ENCODE measurements at places on chromosomes 3 and 15.

DNA sequence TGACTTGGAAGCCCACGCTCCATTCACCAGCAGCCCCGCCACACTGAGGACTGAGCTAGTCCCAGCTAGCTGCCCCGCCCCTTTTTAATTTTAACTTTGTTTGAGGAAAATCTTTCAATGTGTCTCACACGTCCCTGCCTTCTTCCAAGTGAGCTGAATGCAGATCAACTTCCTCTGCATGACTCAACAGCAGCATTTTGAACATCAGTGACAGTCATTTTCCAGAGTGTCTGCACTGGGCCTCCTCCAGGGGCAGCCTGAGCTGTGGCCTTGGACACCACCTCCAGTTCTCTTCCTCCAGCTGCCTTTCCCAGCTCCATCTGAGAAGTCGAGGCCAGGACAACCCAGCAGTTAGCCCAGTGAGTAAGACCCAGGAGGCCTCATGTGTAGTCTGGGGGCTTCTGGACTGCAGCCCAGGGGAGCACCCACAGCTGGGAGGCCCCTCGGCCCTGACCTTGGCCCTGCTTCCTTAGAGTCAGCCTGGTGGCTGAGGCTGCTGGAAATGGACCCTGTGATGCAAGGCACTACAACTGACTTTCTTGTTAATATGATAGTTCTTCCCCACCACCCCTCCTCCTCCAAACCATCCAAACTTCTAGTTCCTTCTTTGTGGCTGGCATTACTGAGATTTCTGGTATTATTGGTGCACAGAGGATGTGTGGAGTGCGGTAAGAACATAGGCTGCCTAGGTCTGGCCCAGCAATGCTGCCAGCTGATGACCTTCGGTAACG, 21.4 kb upstream of the ESYT3 start:
- no peak for DNase-seq

DNA sequence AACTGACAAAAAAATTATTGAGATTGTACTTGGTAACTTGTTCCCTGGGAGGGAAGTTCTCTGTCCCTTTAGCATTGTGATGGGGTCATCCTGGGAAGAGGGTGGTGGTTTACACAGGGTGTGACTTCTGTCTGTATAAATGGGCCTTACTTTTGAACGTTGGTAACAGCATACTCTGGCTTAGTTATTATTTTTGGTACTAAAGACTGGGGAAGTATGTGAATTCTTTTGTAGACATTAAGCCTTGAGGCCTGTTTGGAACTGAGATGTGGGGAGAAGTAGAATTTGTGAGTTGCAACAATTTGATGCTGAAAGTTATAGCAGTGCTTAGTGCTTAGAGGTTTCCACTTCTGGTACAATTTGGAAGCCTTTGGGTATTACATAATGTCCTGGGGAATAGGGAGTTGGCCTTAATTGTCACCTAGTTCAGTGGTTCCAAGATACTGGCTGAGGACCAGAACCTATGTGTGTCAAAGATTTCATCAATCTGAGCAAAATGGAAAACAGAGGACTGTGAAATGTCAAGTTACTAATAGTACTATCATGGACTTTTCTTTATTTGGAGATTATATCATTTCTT, 15.9 kb downstream of the TLNRD1 start:
- DNase-seq: no peak

- no peak for DNase-seq
Measured at GRCh38 chr3:58989163-58989562, 60.7 kb downstream of the CFAP20DC start.

DNA sequence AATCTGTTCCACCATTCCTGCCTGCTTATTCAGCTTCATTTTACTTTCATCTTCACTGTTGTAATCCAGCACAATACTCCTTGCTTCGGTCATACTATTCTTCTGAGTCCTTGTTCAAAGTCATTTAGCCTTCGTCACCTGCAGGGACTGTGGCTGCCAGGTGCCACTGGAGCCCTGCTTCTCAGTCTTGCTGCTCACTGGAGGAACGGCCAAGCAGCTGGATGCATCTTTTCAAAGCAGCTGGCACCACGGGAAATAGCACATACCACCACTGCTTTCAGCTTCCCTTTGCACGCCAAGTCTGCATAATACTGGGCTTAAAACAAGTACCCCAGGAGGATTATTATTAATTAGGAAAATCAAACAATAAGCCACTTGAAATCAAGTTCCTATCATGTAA, 287.6 kb downstream of the BCHE start:
- no peak for DNase-seq

GRCh38 chr3:45593708-45594601, 596 bp upstream of the LIMD1 start:
- peak; percentile 53 for DNase-seq

GRCh38 chr15:91853948-91854638, 585 bp downstream of the SLCO3A1 start:
- DNase-seq: no peak

DNA sequence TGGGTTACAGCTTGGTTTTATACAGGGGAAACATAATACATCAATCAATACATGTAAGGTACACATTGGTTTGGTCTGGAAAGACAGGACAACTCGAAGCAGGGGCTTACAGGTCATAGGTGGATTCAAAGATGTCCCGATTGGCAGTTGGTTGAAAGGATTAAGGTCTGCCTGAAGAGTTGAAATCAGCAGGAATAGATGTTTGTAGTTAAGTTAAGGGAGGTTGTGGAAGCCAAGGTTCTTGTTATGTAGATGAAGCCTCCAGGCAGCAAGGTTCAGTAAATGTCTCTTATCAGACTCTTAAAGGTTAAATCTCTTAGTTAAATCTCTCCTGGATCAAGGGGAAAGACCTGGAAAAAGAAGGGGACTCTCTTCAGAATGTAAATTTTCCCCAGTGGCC, 58.4 kb upstream of the MINAR1 start:
- no peak for DNase-seq

DNA sequence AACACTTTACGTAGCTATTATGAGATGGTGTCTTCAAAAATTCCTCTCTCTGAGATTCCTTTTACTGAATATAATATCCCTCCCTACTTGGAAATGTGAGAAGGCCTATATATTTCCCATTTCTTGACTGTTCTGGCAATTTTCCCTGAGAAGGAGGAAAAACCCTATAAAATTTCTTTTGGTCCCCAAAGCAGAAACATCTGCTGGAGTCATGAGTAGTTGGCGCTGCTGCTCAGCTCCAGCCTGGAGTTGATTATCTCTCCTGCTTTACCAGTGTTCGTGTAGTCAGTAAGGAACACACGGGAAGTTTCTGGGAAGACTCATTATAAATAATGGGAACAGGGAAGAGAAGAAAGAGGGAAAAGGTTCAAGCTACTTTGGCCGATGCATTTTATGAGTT, 680.1 kb downstream of the EPHA3 start:
- no peak for DNase-seq

GRCh38 chr3:133693821-133694220, 32.1 kb upstream of the TOPBP1 start:
- DNase-seq: no peak

- no peak for DNase-seq
Measured at GRCh38 chr3:19598870-19599269, 335.1 kb downstream of the EFHB start.

GRCh38 chr15:59691194-59691805, 2.2 kb upstream of the BNIP2 start:
- DNase-seq: no peak

DNA sequence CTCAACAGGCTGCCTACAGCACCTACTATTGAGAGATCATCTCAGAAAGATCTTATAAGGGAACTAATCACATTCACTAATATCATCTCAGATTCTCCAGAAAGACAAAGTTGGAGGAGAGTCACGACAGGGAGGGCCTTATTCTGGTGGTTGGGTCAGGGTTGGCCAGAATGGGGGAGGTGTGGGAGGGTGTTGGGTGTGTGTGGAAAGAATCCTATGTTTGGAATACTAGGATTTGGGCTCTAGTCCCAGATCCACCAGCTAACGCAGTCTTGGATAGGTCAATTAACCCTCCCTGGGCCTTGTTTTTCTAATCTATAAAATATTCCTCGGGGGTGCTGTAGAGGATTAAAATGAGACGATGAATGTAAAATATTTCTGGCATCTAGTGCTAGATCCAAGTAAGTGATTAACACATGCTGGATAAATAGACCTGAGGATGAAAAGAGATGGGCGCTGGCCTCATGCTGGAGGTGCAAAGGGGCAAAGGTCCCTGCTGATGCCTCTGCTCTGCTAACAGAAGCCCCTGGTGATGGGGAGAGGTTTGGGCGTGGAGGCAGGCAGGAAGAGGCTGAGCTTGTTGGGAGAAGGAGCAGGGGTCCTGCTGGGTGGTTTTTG, 67.6 kb upstream of the ETV5 start:
- DNase-seq: no peak

- DNase-seq: no peak
Measured at GRCh38 chr3:145094355-145094941, 1066.5 kb downstream of the PLOD2 start.

DNA sequence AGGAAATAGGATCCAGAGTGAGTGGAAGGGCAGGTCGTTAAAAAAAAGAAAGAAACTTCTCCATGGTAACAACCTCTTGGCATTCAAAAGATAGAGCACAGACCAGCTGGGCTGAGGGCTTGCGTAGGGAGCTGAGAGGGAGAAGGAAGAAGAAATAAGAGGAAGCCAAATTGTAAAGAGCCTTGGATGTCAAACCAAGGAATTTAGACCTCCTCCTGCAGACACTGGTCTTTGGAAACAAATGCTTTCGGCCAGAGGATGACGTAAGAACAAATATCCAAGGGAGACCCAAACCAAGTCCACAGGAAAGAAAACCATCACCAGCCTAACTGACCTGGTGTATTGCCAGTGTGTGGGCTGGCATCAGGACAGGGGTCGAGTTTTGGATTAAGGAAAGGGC, 155.2 kb downstream of the UACA start:
- DNase-seq: no peak
